Stimulated activated CD4-positive, alpha-beta T cell treated with anti-CD3 and anti-CD28 coated beads, Interleukin-1b, Interleukin-23, amount 100 ng/mL, for 24 hours (primary cell): ENCODE measurements at places on chromosomes 12 and 14.

DNA sequence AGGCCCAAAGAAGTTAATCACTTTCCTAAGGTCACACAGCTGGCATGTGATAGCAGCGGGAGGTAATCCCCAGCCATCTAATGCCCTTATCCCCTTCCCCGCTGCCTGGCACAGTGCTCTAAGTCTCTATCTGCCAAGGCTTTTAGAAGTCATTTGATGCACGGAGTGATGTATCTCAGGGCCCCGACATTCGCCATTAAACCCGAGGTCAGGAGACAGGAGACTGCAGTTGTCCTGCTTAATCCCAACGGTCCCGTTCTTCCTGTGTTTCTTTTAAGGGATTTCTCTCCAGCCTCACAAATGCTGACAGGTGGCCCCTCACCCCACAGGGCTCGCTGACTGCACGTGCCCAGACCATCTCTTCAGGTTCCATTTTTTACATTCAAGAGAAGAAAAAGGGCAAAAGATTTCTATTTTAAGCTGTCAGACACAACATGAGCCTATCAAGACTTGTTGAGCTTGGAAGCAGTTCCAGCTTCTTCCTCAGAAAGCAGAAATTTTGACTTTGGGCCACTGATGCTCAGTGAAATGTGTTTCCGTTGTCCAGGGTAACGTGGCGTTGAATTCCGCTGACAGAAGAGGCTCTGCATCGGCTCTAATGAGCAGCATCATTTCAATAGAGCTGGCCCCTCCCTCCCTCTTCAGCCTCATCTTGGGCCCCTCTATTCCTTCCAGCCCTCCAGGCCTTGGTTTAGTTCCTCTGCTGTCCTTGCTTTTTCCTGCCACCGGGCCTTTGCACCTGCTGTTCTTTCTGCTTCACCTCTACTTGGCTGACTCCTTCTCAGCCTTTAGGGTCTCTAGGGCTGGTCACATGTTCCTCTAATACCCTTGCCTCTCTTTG lies 171.5 kb downstream of the CHST11 start:
- DNase-seq, result no peak

DNA sequence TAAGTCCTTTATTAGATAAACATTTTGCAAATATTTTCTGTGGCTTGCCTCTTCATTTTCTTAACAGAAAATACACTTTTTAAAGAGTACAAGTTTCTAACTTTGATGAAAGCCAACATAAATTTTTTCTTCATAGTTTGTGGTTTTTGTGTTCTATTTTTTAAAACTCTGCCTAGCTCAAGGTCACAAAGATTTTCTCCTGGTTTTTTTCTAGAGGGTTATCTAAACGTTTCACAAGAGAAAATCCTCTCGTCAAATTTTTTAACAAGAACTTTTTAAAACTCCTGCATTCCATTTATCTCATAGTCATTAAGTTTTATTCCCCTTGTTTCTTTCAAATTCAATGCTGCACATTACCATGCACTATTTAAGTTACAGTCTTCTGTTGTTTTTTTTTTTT lies 8.2 kb downstream of the AREL1 start:
- no peak for DNase-seq

- DNase-seq, result no peak
Measured at GRCh38 chr12:112121780-112122565, 3.4 kb upstream of the TRAFD1 start.

DNA sequence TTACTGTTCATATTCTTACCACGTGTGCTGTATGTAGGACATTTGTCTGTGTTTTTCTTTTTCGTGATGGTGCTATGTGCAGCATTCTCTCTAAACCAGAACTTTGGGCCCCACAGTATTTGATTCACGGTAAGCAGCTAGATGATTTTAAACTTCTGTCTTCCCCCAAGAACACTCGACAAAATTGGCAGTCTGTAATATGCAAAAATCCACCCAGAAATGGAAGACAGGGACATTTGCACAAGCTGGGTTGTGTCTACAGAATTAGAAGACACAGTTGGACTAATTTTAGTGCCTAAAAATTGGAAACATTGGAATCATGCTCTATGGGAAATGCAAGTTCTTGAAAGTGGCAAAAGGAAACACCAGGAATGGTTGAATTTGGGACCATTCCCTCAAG lies 24.1 kb upstream of the MED13L start:
- DNase-seq, result no peak
